ENCODE measurements at places on chromosomes 1 and 21.

DNA sequence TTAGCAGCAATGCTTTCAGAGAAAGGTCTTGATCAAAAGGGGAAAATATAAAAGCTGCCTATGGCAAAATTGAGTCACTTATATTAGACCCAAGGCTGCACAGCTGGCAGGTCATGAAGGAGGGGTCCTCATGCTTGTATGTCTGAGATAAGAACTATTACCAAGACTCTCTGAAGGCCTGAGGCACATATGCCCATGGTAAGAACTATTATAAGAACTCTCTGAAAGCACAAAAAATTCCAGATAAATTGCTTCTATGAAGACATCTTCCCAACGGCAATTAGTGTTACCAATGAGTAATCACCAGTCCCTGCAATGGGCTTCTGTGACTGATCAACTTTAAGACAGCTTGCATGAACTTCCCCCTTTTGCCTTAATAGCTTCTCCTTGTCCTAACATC, 42.8 kb upstream of the LRIF1 start:
- no peak for DNase-seq

GRCh38 chr1:112548547-112548946, 39.8 kb downstream of the WNT2B start:
- DNase-seq, result no peak

DNA sequence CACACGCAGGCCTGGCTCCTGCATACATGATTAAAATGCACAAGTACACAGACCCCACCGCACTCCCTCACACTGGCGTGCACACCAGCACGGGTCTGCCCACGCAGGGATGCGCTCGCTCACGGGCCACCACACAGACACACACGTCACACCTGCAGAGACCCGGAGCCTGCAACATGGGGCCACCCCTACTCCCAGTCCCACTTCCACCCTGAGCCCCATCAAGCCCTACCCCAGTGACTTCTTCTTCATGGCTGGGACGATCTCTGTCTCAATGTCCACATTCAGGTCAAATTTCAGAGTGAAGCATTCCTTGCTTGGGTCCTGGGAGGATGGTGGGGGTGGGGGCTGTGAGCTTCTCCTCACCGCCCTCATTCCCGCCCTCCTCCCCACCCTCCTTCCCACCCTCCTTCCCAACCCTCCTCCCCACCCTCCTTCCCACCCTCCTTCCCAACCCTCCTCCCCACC, 8.9 kb upstream of the TNFRSF25 start:
- no peak for DNase-seq

DNA sequence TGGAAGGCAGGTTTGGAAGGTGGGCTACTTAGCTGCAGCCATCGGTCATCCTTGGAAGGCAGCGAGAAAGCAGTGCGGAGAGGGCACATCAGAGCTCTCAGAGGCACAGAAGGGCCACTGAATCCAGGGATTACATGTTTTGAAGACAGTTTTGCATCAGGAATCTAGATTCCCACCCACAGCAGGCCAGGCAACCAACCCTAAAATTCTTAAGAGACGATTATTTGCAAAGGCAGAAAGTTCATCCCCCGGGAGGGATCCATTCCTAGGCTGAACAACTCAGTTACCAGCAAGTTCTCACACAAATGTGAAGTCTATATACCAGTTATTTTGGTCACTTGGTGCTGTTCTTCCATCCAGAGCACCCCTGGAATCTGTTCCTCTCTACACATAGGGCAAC, 457.3 kb upstream of the VAMP3 start:
- DNase-seq, result no peak

- DNase-seq, result no peak
Measured at GRCh38 chr1:186905561-186905960, 76.8 kb downstream of the PLA2G4A start.

GRCh38 chr1:162475089-162475488, 22.5 kb upstream of the UHMK1 start:
- DNase-seq, result no peak

DNA sequence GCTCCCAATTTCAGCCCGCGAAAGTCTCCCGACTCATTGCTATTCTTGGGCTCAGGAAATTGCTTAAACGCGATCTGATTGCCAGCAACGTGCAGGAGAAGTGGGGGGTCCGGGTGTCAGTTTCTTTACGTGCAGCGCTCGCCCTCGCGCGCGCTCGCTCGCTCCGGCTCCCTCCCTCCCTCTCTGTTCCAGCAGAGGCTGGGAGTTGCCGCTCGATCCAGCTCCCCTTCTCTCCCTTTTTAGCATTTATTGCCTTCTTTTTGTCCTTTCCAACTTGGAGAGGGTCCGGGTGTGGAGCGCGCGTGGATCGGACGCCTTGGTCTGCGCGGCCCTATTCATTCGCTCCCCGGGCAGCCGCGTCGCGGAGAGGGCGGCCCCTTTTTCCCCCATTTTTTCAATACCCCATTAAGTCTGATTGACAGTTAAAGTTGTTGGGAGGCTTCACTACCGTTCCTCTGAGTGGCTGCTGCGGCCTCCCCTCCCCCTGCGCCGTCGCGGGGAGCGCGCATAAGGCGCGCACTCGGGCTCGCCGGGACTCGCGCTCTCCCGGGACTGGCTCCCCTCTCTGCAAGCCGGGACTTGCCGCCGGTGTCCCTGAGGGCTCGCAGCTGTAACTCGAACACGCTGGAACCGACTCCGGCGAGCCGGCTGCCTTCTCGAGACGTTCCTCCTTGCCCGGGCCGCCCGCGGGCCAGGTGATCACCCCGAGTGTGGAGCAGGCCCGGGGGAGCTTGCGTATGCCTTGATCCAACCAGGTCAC, at the start of gene DHRS3:
TSS of gene DHRS3 (minus strand) at position 310 of the 760 bp plus-strand sequence. CDS start 862 bp downstream, outside the sequence.
- DNase-seq, result peak; percentile 60

DNA sequence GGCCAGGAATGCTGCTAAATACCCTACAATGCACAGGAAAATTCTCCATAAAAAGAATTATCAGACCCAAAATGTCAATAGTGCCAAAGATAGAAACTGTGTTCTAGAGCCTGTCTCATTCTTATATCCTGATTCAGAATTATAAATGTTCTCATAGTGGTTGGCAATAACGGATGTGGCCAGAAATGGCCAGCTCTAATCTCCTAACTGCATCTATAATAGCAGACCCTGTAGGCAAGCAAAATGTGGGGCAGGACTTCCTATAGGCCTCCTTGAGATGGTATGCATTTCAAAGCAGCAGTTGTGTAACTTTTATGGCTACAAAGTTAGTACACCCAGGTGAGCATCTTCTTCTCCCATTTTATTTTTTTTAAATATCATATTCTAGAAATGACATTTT, 95.9 kb upstream of the SGIP1 start:
- peak; percentile 41 for DNase-seq

DNA sequence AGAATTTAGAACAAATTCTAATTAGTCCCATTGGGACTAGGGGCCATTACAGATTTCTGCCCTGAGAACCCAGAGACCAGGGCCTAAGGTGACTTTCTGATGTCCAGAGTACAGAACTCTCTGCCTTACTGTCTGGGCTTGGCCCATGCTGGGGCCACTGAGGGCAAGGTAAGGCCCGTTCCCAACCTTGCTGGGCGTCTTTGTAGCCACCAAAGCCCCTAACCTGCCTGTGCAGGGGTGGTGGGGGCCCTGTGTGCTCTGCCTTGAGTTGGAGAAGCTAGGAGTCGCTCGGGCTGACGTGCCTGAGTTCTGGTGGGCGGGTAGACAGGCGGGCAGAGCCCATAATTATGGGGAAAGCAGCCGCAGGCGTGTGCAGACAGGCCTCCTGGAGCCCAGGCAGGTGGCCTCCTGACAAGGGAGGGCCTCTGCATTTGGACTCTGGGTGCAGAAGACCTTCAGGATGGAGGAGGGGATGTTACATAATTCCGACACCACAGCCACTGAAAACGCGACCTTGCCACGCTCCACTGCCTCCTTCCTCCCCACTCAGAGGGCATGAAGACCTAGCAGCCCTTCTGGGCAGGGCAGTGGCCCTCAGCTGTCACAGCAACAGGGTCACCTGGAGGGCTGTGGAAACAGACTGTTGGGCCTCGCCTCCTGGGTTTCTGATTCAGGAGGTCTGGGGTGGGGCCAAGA, 239.9 kb upstream of the TMEM51 start:
- DNase-seq, result no peak
